ENCODE measurements at places on chromosomes 7 and 10.

GRCh38 chr10:61621605-61622051, 41.1 kb upstream of the CABCOCO1 start:
- DNase-seq: no peak

- no peak for DNase-seq
Observed at GRCh38 chr10:25888627-25889026, 45.4 kb upstream of the MYO3A start.

GRCh38 chr10:77428691-77429395, 208.8 kb downstream of the KCNMA1 start:
- DNase-seq: no peak

GRCh38 chr7:4029941-4030340, 652.2 kb upstream of the FOXK1 start:
- no peak for DNase-seq

DNA sequence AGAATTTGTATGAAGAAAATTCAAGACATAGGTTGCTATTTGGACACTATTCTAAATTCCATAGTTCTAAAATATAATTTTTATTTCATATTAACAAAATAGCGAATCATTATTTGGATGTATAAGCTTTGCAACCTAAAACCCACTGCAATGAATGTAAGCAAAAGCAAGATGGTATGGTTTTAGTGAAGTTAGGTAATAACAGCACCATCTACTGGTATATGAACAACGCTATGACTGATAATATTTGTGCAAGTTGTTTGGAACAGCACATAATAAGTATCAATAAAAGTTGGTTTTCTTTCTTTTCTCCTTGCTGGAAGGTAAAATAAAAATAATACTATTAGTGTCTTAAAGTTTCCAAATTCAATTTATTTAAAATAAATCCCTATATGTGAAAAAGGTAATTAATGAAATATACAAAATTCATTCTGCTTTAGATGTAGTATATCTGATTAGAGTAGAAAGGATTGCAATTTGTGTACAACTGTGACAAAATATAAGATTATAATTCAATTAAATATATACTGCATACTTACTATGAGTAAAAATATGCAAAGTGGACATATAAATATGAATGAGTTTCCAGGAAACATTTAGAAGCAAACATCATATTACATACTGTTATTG, 79.0 kb upstream of the LSM8 start:
- DNase-seq: no peak

- DNase-seq: no peak
Observed at GRCh38 chr10:19874791-19875190, 58.6 kb downstream of the PLXDC2 start.

DNA sequence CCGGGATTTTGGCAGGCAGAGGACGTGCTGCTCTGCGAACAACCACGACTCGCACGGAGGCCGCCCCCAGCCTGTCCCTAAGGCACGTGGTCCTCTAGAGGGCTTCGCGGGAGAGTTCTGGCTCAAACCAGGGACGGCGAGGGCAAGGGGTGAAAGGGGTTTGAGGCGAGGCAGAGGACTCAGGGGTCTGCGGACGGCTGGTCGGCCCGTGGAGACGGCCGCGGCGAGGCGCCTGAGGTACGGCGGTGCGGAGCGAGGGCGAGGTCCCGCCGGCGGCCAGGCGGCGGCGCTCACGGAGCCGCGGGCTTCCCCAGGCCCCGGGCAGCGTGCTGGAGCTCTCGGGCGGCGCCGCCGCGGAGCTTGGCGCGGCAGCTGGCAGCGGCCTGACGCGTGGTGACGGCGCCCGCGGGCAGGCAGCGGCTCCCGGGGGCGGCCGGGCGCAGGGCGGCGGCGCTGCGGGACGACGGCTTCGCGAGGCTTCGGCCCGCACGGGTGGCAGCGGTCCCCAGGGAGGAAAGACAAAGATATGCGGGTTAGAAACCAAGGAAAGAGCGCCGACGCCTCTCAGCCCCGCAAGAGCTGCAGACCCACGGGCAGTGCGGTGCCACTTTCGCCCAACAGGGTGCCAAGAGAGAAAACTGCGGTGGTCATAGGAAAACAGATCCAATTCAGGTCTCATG, 44.8 kb downstream of the ZNF800 start:
- DNase-seq: peak; percentile 60

DNA sequence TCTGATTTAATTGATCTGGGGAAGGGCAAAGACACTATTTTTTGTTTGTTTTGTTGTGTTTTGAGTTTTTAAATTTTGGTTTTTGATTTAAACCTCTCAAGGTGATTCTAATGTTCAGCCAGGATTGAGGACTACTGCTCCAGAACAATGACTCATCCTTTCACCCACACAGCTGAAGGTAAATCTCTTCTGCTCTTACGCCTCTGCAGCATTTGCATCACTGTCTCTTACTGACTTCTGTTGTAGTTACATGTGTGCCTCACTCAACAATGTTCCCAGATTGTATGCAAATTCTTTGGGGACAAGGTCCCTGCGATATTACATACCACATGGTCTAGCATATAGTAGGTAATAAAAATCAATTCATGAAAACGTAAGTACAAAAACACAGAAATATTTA, 467.5 kb upstream of the LRRN3 start:
- DNase-seq: no peak

DNA sequence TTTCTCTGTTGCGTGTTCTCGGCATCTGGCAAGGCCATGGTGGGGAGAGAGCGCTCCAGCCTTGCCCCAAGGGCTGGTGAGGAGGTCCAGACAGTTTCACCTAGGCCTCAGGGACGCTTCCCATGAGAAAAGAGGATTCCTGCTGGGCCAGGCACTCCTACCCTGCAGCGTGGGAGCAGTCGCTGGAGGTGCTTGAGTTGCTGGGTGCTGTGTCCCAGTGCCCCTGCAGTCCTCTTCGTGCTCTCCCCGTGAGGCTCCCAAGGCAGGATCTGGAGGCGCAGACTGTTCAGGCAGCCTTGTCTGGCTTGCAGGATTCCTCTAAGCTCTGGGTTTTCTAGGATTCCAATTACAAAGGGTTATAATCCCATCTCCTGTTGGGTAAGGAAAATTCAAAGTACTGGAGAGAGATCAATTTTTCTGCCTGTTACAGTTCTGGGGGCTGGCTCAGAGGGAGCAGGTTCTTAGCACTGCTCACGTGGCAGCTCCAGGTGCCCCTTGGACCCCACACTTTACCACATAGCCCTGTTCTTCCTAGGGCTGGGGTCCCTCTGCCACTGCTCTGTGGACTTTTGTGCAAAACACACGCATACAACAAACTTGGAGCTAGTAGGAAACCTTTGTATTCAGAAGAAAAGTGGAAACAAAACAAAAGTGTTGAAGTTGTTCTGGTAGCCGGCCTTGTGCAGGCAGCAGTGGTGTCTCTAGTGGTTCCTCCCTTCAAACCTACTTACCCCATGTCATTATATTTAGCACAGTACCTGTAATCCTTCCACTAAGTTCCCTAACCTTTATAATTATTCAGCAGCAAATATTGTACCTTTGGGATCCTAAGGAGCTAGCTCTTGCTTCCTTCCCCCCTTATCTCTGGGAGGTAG, 60.5 kb downstream of the CCNY start:
- no peak for DNase-seq

DNA sequence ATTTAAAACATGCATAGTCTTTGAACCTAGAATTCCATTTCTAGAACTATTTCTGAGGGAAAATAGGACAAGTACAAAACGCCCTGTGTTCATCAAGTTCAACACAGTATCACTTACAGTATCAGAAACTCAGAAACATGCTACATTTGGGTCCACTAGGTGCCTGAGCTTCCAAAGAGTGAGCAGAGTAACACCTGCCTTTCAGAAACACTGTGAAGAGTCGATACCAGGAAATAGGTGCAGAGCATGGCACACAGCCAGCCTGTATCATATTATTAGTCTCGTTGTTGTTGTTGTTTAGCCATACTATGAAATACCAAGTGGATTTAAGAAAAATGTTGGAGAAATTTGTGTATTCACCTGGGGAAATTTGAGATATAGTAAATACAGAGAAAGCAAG, 392.1 kb upstream of the MGMT start:
- DNase-seq: no peak

GRCh38 chr7:123522066-123522465, 12.3 kb downstream of the IQUB start:
- DNase-seq: no peak

- DNase-seq: no peak
Observed at GRCh38 chr7:150610233-150610632, 22.0 kb downstream of the GIMAP6 start.

- DNase-seq: no peak
Observed at GRCh38 chr7:127392182-127392565, 334 bp downstream of the ZNF800 start.

DNA sequence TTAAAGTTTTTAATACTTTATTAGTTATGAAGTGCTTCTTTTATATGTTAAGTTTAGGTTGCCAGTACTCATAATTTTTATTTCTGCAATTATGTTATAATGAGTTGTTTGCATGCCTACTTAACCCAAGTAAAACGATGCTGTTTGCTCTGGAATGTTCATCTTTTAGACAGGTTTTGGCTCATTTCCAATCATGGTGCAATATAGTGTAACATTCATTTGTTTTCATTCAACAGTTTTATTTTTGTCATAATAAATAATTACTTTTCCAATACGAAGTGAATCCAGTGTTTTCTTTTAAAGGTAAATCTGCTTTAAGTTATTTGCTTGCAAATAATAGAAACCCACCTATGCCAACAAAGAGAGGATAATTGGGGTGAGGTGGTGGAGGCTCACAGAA, 22.1 kb downstream of the ARL5B start:
- no peak for DNase-seq

GRCh38 chr7:139451638-139452037, 31.8 kb downstream of the KLRG2 start:
- no peak for DNase-seq

GRCh38 chr10:113801569-113801968, 50.1 kb downstream of the PLEKHS1 start:
- no peak for DNase-seq

DNA sequence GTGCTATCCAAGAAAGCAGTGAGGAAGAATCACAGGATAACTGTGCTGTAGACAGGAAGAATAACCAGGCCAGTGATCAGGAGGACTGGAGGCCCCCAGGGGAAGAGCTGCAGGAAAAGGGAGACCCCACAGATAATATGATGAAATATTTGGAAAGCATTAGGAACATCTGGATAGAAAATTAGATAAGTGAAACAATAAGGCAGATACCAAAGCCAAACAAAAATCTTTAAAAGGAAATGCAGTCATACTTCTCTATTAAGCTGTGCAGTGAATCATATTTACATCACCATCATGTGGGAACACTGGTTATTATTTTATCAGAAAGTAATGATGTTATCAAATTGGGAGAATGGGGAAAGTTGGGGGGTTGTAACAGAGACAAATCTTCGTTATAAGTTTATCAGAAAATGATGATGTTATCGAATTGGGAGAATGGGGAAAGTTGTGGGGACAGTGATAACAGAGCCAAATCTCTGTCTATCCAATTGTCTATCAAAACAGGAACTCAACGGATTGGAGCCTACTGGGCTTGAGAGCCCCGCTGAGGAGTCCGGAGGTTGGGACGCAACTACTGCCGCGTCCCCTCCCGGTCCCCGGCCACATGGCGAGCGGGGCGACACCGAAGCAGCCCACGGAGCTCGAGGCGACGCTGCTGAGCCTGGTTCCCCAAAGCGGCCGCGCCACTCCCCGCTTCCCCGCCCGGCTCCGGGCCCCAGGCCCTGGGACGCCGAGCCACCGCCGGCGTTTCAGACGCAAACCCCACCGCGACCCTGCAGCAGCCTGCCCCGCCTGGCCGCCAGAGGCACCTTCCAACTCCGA, 14.0 kb upstream of the RALA start:
- DNase-seq: peak; percentile 17

DNA sequence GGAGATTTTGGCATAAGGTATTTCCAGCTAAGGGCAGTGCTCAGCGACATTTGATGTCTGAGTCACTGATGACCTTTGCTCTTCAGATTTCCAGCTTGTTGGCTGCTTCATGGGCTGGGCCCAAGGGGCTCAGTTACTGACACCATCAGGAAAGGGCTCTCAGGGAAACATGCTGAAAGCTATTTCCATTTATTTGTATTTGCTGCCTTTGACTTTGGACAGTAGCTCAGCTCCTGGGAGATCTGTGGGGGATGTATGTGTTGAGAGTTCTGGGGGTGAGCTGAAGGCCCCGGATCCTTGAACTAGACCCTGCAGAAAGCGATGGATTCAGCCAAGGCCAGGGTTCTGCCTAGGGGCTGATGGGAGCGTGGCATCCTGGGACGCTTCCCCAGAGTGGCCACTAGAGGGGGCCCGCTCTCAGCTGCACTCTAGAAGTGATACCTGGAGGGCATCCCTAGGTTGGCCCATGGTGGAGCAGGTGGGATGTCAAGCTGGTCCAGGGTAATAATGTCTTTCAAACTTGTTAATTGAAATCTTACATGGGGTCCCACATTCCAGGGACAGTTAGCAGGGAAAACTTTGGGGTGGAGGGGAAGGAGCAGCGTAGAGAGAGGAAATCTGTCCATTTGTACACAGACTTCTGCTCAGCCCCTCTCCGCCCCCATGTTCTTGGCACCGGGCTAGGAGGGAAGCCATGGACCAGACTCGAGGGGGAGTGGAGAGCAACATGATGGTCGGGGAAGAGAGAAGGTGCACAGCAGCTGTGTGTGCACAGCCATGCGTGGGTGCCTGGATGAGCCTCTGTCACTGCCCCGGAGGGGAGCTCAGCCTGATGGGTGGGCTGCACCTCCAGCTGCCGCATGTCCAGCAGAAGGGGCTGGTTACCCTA, 3.0 kb upstream of the BTBD16 start:
- DNase-seq: peak; percentile 36

Measured in neuronal stem cell (in vitro differentiated cells).